ENCODE measurements at places on chromosomes 4 and X.
A peak's percentile ranks its signal among the peaks of the same experiment; 100 is the strongest.

DNA sequence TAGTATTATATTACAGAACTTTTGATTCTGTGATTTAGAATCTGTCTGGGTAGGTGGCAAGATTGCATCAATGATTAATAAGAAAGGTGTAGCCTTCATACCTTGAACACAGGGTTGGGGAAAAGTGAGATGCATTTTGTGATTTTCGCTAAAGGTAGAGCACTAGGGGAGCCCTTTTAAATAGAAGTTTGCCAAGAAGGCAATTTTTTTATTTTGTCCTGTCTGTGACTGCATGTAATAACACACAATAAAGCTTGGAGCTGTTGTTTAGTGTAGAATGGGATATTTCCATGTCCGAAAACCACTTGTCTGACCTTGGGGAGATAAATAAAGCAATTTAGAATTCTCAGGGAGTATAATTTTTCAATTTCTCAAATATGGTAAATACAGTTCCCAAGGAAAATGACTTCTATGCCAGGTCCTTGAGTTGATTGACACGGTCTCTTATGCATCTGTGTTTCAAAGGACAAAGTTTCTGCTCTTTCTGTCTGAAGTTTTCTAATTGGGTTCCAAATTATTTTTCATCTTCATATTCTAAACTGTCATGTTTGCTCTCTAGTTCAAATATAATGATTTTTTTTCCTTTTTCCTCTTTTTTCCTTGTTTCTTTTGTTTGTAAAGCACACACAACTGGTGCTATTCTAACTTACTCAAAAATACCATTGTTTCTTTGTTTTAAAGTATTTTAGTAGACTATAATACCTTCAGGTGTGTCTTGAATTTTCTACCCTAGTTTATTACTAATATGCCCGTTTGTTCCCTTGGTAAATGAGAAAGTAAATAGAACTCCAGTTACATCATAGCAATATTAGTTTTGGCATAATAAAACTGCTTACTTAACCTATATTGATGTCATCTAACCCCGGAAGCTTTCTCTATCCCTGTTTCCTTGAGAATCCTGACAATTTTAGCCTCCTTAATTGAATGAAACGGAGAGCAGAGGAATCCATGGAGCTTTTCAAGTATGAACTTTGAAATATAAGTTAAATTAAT, 87.8 kb upstream of the BMPR1B start:
- DNase-seq, result no peak

- DNase-seq, result no peak
Measured at GRCh38 chr4:172946503-172946902, 222.1 kb upstream of the GALNT7 start.

DNA sequence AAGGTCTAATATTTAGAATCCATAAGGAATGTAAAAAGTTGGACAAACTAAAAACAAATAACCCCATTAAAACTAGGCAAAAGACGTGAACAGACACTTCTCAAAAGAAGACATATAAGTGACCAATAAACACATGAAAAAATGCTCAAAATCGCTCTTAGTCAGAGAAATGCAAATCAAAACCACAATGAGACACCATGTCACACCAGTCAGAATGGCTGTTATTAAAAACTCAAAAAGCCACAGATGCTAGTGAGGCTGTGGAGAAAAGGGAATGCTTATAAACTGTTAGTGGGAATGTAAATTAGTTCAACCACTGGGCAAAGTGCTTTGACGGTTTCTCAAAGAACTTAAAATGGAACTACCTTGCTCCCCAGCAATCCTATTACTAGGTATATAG, 674.3 kb upstream of the MAGEB2 start:
- no peak for DNase-seq

DNA sequence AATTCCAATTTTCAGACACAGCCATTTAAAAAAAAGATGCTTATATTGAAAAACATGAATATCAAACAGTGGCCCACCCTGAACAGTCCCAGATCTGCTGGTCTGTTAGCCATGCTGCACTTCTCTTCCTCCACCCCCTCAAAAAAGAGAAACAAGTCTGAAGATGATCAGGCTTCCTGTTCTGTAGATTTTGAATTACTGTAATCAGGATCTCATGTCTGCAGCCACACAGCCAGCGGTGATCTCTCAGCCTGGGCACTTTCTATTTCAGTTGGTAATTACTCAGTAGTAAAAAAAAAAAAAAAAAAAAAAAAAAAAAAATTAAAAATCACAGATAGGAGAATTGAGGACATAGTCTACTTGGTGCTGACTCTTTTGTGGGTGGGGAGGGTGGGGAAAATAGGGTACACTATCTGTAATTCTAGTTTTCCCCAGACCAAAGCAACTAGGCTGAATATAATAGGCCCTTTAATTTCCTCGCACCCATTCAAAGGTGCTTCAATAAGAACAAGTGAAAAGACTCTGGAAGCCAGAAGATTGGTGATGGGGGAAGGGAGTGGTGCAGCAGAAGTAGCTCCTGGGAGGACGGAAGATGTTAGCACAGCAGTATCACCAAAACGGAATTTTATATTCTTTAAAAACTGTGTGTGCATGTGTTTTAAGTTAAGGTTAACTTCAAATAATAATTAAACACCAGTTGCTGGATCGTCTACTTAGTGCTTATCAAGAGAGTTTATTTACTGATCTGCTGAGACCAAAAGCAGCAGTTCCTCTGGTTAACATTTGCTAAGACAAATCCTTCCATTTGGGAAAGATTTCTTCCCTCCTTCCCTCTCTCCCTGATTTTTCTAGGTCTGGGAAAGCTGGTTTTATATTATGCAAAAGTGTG, 47.0 kb downstream of the SPRY1 start:
- DNase-seq, result peak; percentile 19

DNA sequence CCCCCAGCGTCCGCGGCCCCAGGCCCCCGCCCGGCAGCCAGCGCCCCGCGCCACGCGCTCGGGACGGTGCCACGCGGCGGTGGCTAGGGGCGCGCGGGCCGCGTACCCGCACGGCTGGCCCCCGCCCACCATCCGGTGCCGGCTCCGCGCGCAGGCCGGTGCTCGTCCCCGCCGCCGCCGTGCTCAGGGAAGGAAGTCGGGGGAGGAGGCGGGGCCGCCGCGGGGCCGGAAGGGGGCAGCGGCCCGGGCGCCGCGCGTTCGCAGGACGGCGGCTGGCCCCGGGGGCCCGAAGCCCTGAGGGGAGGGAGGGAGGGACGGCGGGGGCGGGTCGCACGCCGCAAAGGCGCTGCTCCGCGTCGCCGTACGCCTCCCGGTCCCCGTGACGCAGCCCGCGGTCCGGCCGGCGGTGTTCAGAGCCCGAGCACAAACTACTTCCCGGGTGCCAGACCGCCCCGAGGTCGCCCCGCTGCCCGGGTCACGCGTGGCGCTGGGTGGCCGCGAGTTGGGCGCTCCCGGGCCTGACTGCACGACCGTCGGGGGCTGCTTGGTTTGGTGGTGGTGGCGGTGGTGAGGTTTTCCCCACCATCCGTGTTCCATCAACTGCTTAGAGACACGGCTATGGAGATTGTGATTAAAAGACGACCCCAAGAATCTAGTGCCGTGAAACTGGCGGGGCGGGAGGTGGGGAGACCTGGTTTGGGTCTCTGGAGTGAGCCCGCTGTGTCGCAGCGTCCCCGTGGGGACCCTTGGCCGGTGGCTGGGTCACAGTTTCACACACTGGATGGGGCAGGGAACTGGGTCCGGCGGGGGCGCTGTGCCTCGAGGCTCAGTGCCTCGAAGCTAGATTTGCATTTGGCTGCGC, at the start of gene DCTD:
DCTD (minus strand) TSS at position 205 of the 862 bp plus-strand sequence. CDS start 1,818 bp downstream, outside the sequence.
- DNase-seq, result peak; percentile 54

Data from stimulated activated CD8-positive, alpha-beta memory T cell treated with anti-CD3 and anti-CD28 coated beads, Interleukin-4, amount 100 ng/mL, for 4 hours (primary cell).